ENCODE measurements at places on chromosomes 11 and 22.

DNA sequence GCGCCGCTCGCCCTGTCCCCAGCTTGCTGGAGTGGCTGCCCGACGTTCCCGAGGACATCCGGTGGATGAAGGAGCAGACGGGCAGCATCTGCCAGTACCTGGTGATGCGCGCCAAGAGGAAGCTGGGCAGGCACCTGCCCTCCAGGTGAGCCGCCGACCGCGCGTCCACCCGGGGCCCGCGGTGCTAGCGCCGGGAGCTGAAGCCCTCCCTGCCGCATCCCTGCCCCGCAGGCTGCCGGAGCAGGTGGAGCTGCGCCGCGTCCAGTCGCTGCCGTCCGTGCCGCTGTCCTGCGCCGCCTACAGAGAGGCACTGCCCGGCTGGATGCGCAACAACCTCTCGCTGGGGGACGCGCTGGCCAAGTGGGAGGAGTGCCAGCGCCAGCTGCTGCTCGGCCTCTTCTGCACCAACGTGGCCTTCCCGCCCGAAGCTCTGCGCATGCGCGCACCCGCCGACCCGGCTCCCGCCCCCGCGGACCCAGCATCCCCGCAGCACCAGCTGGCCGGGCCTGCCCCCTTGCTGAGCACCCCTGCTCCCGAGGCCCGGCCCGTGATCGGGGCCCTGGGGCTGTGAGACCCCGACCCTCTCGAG is 3.3 kb upstream of the CRACR2B start:
- no peak for DNase-seq

GRCh38 chr11:14444441-14445189 is 55.0 kb downstream of the COPB1 start:
- DNase-seq = no peak

GRCh38 chr11:72041364-72042063 is 38.8 kb downstream of the NUMA1 start:
- no peak for DNase-seq

DNA sequence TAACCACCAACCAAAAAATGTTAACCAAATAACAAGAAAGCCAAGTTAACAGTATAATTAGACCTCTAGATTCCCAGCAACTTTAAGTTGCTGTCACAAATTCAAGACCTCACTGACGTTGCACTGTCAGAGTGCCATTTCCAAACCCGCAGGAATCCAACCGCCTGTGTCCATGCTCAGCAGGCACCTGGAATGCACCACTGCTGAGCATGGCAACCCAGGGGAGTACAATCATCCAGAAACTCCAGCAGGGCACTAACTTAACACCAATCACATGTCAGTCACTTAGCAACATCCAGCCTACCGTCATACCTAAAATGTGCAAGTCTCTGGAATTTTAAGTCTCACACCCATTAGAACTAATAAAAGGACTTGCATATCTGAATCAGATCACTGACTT is 48.8 kb downstream of the SMCO4 start:
- no peak for DNase-seq

GRCh38 chr22:24285245-24285644 is 14.6 kb downstream of the SPECC1L start:
- no peak for DNase-seq

DNA sequence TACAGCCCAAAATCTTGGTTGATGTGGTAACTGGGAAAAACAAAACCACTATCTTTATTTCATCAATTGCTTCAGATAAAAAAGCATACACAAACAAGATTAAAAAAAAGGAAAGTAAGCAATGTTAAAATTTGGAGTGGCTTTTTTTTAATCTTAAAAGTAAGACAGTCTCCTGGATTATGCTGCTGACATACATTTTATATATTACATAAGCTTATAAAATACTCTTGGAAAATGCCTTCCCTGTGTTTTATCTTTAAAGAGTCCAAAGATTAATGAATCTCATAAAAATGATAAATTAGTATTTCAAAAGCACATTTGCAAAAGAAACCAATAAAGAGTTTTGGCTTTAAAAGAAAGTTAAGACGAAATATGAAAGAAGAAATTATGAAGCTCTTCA is 132.7 kb downstream of the DLG2 start:
- DNase-seq = no peak

DNA sequence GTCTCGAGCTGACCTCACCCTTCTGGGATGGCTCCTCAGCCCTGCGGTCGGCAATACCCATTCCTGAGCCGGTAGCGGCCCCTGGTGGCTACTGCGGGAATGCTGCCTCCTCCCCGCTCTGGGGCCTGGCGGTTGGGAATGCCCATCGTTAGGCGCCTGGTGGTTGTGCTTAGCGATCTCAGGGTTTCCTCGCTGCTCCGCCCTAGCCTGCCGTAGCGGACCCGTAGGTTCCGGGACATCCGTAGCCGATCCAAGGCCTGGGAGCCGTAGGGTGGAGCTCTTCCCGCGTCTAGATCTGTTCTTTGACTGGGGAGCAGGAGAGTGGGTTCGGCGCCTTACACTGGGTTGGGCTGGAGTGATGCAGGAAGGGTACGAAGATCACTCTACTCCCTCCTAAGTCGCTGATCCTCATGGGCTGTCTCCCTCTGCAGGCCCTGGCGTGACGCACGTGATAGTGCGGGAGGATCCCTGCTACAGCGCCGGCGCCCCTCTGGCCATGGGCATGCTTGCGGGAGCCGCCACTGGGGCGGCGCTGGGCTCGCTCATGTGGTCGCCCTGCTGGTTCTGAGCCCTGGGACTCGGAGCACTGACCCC is 14.8 kb downstream of the PLEKHB1 start:
- peak; percentile 80 for DNase-seq

GRCh38 chr11:44741976-44742375 is 15.2 kb downstream of the TSPAN18 start:
- DNase-seq = no peak

DNA sequence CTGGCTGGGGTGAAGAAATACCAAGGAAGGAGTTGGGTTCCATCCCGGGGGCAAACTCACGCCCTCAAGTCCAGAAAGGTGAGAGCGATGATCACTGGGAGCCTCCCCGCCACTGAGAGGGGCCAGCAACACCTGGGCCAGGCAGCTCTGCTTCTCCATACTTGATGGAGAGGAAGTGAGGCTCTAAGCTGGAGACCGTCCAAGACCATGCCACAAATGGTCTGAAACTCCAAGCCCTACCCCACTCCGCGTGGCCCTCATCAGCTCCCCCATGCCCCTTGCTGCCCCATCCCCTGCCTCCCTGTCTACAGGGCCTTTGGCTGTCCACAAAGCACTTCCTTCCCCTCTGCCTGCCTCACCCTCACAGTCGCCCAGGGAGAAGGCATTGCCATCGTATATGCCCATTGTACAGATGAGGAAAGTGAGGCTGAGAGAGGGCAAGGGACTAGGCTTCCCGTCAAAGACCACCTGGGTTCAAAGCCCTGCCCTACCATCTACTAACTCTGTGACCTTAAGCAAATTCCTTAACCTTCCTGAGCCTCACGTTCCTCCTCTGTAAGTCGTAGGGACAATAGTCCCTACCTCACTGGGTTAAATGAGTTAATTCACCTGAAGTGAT is 4.4 kb upstream of the PDGFB start:
- DNase-seq = no peak

DNA sequence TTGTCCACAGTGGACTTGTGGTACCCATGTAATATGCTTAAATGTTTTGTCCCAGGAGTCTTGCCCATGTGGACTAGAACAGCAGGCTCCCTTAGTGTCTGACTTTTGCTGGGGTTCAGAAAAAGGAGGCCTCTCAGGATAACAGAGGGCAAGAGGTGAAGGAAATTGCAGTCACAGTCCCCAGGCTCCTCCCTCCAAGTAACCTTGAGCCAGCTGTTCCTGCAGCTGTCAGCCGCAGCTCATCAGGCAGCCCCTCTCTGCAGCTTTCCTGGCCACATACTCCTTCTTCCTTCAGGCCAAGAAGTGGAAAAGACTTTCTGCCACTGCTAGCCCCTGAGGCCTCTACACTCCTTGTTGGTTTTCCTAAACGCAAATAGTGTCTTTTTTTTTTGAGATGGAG is 6.3 kb upstream of the MYO18B start:
- no peak for DNase-seq

DNA sequence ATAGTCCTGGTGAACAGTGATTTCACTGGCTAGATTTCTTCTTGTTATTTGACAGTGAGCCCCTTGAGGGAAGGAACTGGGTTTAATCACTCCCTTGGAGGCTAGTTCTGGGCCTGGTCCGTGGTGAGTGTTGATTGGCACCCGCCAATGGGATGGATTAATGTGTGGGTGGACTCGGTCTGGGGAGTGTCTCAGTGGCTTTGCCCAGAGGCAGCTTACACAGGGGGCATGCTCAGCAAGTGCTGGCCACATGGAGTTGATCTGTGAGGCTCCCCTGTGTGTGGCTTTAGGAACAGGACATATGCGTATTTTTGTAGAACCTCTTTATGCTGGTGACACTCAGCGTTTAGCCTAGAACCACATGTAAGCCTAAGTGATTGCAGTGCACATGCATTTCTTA is 106.9 kb downstream of the TBC1D22A start:
- no peak for DNase-seq

DNA sequence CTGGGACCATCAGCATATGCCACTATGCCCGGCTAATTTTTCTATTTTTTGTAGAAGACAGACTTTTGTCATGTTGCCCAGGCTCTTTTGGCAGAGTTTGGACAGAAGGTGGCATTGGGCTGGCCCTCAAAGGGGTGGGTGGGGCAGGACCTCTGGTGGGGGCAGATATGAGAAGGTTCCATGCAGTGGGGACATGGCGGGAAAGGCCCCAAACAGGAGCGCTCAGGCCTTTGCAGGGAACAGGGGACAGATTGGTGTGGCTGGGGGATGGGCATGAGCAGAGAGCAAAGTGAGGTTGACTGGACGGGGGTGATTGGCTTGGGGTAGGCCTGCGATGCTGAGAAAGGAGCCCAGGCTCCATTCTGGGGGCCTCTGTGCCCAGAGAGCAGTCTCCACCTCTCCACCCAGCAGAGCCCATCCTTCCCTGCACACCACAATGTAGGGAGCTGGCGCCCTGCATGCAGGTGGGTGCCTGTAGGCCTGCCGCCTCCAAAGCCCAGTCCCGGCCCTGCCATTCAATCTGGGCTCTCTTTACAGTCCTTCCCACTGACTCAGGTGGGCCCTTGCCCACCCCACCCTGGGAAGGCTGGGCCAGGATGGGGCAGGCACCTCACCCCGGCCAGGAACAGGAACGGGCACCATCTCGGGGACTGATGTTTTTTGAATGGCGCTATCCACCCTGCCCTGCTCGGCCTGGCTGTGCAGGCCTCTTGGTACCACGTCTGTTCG is 98.7 kb downstream of the MORC2 start:
- no peak for DNase-seq

GRCh38 chr22:50186181-50186714 is 535 bp downstream of the TRABD start:
- DNase-seq = no peak

GRCh38 chr22:25025491-25026400 is 73.2 kb downstream of the KIAA1671 start:
- no peak for DNase-seq

DNA sequence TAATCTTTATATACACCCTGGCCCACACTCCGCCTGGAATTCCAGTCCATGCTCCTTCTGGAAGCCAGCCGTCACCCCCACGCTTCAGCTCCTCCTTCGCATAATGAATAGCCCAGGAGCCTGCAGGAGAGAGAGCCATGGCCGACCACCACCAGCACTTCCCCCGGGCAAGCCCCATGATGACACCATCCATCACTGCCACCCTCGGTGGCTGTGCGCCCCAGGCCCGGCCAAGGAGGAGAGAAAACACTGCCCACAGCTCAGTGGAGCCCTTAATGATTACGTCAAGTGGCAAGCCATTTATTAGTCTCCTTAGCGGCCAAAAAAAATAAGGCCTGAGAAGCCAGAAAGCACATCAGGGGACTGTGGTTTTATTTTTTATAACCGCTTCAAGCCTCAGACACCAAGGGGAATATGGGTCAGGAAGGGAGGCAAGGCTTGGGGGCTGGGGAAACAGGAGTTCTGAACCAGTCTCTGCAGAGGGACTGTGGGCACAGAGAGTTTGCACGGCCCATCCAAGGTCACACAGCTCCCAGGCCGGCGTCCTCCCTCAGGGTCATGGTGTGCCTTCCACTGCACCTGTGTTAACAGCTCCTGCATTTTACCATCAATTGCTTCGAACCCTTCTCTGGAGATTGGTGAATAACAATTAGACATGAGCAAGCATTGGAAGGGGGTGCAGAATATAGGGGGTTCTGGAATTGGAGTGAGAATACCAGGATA is 134.3 kb downstream of the MN1 start:
- no peak for DNase-seq

- no peak for DNase-seq
Observed at GRCh38 chr11:63660972-63661371, 10.2 kb downstream of the ATL3 start.

GRCh38 chr11:70630068-70630467 is 231.7 kb downstream of the CTTN start:
- DNase-seq = no peak

DNA sequence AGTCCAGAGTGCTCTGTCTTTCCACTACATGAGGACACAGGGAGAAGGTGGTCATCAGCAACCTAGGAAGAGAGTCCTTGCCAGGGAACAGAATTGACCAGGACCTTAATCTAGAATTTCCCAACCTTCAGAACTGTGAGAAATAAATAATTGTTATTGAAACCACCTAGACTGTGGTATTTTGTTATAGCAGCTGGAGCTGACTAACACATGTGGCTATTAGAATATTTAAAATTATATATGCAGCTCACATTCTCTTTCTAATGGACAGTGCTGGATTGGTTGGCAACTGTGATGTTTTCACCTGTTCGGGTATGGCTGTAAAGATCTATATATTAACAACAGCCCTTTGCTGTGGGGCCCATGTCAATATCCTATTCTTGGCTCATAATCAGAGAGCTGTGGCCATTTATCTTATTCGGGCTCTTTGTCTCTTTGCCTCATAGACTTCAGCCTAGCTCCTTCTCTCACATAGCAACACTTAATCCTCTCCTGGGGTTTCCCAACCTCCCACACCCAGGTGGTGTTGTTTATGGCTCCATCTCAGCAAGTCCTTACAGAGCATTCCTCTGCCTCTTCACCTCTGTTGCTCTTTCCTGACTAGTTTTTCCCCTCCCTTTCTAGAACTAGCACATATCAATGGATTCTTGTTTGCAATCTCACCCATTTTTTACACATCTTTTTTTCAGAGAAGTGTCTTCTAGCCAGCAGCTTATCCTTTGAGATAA is 46.4 kb upstream of the AMOTL1 start:
- DNase-seq = no peak

GRCh38 chr22:28942801-28943500 is 59.6 kb downstream of the ZNRF3 start:
- DNase-seq = no peak

DNA sequence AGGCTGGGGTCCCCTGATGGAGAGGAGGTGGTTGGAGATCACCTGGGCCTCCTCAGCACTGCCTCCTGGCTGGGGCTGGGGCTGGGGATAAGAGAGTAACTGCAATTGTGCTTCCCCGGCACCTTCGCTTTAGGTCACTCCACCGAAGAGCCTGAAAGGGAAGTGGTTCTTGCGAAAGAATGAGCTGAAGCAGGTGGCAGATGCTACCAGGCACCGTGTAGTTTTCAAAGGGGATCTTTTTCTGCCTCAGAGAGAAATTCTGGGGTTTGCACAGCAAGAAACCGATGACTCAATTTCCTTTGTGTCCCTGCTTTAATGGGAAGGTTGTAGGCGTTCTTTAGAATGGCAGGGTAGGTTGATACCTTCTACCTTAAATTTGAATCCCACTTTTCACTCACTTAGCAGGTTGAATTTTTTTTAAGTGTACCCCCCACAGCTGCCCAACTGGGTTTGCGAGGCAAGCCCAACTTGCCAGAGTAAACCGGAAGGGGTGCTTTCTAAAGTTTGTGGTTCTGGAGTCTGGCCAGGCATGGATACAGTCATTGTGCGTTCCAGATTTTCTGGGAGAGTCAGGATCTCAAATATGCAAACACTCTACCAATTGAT is 5.3 kb downstream of the CD44 start:
- no peak for DNase-seq
